ENCODE measurements at places on chromosomes 2 and 18.

DNA sequence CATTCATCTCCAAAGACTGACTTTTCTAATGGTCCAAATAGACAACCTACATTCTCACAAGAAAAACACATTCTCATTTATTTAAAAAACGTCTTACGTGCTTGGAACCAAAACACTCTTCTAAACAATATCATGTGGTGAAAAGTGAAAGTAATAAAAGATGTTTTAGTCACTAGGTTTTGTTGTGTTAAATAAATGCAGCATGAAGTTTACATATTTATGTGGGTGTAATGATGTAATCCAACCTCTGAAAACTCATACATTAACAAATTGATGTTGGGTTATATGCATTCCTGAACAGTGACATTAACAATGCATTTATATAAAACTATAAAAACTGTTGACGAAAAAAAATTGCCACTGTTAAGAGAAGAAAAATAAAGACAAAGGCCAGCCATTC is 55.1 kb upstream of the ACVR2A start:
- no peak for DNase-seq

GRCh38 chr2:64268330-64269048 is 124.3 kb upstream of the PELI1 start:
- no peak for DNase-seq

GRCh38 chr2:131143803-131144202 is 38.7 kb downstream of the PLEKHB2 start:
- no peak for DNase-seq

DNA sequence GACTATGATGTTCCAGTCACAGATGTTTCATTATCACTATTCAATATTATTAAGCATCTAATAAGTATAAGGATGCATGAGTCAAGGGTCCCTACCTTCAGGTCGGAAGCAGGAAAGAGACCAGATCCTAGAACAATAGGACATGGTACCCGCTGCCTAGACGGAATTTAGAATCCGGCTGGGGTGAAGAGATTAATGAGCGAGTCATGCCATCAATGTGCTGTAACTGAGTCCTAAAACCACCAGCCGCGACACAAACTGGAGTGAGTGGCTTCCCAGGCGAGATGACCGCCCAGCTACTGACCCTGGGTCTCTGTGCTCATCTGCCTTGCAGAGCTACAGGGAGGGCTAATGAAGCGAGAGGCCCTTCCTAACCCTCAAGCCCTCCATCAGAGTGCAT is 73.6 kb downstream of the DNMT3A start:
- no peak for DNase-seq

GRCh38 chr2:85064927-85065577 is 68.1 kb upstream of the TCF7L1 start:
- DNase-seq = no peak

- DNase-seq = no peak
Observed at GRCh38 chr2:204795156-204795555, 249.9 kb downstream of the PARD3B start.

DNA sequence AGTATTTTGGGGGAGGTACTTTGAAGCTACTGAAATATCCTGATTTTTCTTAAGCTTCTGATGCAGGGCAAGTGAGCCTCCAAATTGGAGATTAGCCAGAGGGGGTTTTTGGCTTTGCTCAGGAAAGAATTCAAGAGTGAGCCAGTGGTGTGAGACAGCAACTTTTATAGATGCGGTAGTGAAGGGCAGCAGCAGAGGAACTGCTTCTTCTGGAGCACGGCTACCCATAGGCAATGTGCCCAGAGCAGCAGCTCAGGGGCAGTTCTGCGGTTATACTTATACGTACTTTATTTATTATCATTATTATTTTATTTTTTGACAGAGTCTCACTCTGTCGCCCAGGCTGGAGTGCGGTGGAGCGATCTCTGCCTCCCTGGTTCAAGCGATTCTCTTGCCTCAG is 19.8 kb upstream of the NT5DC4 start:
- DNase-seq = no peak

GRCh38 chr2:127155947-127156346 is 49.0 kb upstream of the BIN1 start:
- no peak for DNase-seq

DNA sequence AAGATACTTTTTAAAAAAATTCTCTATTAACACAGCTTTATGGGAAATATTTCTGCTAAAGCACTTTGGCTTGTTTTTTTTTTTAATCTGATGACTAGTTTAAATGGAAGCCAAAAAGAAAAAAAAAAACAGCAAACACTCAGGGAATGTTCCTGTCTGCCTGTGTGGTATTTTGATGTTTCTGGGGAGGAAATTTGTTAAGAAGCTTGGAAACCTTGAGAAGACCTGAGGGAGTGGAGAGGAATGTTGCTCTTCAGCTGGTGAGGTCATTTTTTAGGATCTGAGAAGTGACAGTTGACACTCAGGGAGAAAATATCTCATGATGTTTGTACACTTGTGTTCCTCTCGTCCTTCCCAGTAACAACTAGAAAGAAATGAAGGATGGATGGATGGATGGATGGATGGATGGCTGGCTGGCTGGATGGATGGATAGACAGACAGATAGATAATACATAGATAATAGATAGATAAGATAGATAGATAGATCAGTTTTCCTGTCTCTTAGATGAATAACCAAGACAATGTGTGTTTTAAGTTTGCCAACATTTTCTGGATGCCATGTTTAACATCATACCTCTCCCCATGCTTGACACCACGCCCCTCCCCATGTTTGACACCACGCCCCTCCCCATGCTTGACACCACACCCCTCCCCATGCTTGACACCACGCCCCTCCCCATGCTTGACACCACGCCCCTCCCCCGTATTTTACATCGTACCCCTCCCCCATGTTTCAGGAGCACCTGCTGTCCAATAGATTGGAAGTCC is 84.8 kb downstream of the CTIF start:
- DNase-seq = no peak

- no peak for DNase-seq
Observed at GRCh38 chr2:135874777-135875365, 1.4 kb downstream of the MCM6 start.

DNA sequence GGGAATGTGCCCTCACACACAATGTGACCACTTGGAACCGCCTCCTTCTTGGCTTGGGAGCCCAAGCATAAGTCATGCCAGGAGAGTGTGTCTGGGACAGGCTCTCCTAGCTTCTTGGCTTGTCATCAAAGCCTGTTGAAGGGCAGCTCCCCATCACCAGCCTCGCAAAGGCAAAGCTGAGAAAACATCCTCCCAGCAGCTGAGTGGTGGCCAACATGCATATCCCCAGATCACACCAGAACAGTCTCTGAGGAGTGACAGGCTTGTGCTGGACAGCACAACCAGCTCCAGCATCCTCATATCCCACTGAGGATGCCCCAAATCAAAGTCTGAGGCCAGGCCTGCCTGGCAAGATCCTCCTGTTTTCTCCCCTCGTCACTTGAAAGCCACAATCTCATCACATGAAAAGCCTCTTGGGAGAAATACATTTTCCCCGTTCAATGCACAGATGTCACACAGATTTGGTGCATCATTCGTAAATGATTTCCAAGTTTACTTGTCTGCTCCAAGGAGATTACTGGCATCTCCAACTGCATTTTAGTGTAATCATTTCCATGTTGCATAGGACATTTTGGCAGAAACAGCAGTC is 269.3 kb downstream of the TTC32 start:
- DNase-seq = no peak

DNA sequence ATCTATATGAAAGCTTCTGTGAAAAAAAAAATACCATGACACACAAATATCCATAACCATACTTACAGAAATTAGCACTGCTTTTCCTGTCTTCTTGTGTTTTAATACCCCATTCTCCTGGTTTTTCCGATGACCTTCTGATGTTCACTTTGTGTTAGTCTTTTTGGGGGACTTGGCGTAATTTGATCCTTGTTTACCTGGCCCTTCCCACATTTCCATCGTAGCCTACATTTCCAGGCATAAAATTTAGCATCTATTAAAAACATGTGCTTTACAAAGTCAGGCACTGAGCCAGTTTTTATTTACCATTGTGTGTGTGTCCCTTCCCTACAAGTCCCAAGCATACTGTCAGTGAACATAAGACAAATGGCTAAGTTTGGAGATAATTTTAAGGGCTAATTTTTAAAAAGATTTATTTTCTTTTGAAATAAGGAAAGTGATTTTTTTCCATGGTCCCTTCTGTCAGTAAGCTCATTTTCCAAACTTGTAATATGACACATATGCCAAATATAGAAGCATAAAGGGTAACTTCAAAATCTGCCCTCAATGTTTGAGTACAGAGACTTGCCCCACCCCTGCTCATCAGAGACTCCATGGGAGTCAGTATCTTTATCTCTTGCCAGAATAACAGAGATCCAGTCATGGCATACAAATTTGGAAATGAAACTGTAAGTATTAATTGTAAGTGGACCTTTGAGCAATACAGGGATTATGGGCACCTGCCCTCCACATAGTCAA is 27.3 kb downstream of the SESTD1 start:
- no peak for DNase-seq

DNA sequence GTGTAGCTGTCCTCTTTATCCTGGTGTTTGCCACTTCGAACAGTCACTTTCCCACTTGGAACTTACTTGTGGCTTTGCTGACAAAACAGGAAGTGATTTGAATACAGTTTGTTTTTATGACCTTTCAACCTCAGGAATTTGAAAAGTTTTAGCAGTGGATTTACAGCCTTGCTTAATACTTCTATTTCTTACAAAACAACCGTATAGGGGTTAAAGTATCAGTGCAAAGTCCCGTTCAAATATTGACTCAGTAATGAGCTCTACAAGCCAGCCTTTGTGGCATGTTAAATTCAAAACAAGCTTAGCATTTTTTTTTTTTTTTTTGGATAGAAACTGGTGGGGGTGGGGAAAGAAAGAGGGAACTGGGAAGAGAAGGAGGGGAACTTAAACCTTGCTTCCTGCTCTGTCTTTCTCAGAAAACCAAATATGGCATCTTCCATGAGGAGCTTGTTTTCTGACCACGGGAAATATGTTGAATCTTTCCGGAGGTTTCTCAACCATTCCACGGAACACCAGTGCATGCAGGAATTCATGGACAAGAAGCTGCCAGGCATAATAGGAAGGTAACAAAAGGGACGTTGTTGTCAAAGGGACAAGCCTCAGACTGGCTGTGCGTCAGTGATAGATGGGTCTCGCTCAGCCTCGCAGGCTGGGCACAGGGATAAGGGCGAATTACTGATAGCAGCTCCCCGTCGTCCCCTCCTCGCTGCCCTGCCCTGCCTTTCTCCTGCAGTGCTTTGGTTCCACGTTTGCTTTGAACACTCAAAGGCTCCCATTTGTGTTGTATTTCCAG is at the start of gene HNMT:
Gene HNMT, plus strand, starts transcription at position 408 of the 793 bp plus-strand sequence. Its CDS starts 19 bp downstream, at position 427.
- no peak for DNase-seq

GRCh38 chr2:101025561-101025960 is 23.5 kb downstream of the RPL31 start:
- no peak for DNase-seq

DNA sequence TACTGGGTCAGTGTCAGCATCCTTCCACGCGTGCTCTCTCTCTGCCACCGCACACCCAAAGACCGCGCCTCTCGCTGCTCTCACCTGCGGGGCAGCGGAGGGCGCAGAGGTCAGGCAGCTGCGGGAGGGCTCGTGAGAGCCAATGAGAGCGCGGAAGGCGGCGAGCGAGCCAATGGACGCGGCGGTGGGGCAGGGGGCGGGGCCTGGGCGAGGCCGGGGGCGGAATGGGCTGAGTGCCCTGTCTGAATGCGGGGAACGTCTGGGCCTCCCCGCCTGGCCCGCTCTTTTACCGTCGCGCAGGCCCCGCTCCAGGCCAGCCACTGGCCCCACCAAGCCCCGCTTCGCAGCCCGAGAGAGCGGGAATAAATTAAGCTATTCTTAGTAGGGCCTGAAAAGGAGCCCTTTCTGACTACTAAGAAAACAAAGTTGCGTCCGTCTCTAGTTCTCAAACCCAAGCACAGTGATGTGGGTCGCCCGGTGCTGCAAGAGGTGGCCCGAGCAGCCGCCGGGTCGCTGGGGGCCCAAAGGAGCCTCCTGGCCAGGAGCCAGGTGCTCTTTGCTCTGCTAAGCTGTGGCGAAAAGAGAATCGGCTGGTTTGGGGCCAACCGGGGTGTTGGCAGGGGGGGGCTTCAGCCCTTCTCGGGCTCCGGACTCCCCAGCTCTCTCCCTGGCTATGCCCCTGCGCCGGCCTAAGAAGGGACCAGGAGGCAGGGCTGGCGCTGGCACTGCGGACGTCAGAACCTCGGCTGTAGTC is 81.1 kb upstream of the GLI2 start:
- no peak for DNase-seq

DNA sequence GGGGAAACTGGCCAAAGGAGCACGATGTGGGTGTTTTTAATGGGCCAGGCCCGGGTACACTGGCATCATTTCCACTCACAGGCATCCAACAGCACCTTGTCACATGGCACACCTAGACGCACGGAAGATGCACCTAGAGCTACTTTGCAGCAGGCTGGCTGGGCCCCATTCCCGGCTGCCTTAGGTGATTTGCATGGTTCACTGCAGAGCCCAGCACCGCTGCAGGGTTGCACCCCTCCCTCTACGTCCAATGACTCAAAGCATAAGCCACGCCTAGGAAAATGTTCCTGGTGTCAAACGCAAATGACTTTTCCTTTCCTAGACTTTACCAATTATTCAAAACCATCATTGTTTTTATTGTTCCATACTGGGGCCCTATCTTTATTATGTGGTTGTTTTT is 222.9 kb downstream of the EIPR1 start:
- no peak for DNase-seq

Measured in stimulated activated CD4-positive, alpha-beta T cell treated with anti-CD3 and anti-CD28 coated beads, TNF-alpha, amount 100 ng/mL, for 1 hour (primary cell).